Activated CD4-positive, alpha-beta T cell treated with anti-CD3 and anti-CD28 coated beads, Interleukin-2, amount 10 ng/mL, durations not matched to agents 24 days and 14 days (primary cell): ENCODE measurements at places on chromosomes 16 and 17. TPM values are rescaled to one million over a fixed set of nuclear protein-coding genes. Genes with fewer than 3 reads are reported as not detected.

The ZG16 gene
- not detected in 2 replicates for total RNA-seq

The ZNF18 gene
- total RNA-seq = 8.0 and 9.3 TPM in 2 replicates

The KRT9 gene
- total RNA-seq = not detected in 2 replicates

The CLDN7 gene
- total RNA-seq = 0.31 and 0.40 TPM in 2 replicates

The RABEP2 gene
- 20.5 and 23.7 TPM in 2 replicates for total RNA-seq

The NPTX1 gene
- 30.4 and 31.6 TPM in 2 replicates for total RNA-seq

The TTLL6 gene
- total RNA-seq = not detected in 2 replicates

The BAIAP3 gene
- 0.30 TPM in 1 of 2 replicates, not detected in the other for total RNA-seq

The KRTAP1-1 gene
- not detected in 2 replicates for total RNA-seq

The CCL17 gene
- total RNA-seq = 0.66 TPM in 1 of 2 replicates, not detected in the other

The LITAFD gene
- total RNA-seq = not detected in 2 replicates

The ENPP7 gene
- 0.09 TPM in 1 of 2 replicates, not detected in the other for total RNA-seq

The VTN gene
- total RNA-seq = 0.23 and 0.24 TPM in 2 replicates

The PRAC1 gene
- not detected in 2 replicates for total RNA-seq

The GGT6 gene
- total RNA-seq = not detected in 2 replicates

The TRIM72 gene
- 0.05 and 0.09 TPM in 2 replicates for total RNA-seq

The MRPS23 gene
- 83.3 and 84.8 TPM in 2 replicates for total RNA-seq

The PRCD gene
- not detected in 2 replicates for total RNA-seq

The FAM171A2 gene
- total RNA-seq = 0.21 and 0.26 TPM in 2 replicates

The SETD1A gene
- 30.7 and 31.5 TPM in 2 replicates for total RNA-seq

The CARD14 gene
- total RNA-seq = not detected in 2 replicates

The CHD3 gene
- 152 and 158 TPM in 2 replicates for total RNA-seq
